ENCODE measurements at places on chromosomes 7 and 10.

DNA sequence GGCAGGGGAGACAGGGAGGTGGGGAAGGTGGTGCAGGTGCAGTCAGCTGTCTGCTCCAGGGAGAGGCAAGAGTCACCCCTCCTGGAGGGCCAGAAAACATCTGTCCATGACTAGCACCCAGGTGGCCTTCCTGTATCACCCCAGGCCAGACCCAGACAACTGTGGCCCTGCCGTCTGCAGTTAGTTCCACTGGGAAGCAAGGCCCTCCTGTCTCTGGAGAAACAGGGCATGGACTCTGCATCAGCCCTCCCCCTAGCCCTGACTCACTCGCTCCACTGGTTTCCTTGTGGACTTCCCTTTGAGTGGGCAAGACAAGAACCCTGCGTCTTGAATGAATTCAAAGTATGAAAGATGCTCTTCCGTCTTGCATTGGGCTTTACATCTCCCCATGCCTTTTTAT is 12.6 kb downstream of the TBATA start:
- DNase-seq, result no peak

DNA sequence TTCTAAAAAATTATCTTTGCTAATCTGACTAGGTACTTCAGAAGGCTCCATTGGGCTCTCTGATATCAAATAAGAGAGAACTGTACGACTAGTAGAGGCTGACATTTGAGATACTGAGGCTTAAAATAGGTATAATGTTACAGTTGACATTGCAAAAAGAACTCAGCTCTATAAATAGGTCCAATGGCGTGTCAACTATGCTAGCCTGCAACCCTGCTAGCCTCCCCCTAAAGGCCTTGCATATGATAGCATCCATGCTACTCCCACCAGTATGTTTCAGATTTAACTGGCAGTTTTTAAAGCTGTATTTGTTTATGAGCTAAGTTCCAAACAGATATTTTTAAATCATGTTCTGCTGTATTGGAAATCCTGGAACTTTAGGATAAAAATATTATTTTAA is at the start of gene PPP1R3A:
Gene PPP1R3A (minus strand): TSS at position 64 of the 400 bp plus-strand sequence. CDS start 13 bp downstream, at position 51.
- no peak for DNase-seq

- no peak for DNase-seq
Observed at GRCh38 chr10:96830511-96831199, 1.4 kb upstream of the LCOR start.

- no peak for DNase-seq
Observed at GRCh38 chr10:26025523-26025922, 91.5 kb downstream of the MYO3A start.

DNA sequence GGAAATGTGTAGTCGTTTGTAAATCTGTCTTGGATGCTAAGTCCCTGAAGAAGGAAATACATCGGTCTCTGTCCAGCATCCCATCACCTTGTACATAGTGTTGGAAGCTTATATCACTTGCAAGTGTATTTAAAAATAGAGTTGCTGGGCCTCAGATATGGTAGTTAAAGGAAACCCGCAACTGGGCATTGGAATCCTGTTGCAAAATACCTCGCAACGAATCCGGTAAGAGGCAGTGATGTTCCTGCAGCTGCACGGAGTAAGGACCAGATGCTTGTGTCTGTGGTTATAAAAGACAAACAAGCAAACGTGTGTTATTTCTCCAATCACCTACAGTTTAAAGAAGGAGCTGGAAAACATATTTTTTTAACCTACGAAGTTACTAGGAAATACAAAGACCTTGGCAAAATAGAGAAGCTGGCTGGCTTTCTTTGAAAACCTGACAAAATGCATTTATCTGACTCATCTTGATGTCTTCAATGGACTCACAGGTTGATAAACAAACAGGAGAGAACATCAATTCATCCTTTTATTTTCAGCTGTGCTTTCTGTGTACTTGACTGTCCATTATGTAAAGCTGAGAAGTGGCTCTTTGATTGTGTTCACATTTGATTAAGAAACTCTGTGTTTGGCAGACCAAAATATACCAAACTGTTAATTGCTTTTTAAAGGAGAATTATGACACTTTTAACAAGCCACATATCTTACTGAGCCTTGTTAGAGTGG is 326.4 kb downstream of the SFMBT2 start:
- no peak for DNase-seq

GRCh38 chr10:34392641-34393170 is 422.4 kb downstream of the PARD3 start:
- peak; percentile 91 for DNase-seq

GRCh38 chr10:33211106-33211878 is 123.2 kb downstream of the NRP1 start:
- DNase-seq, result no peak

DNA sequence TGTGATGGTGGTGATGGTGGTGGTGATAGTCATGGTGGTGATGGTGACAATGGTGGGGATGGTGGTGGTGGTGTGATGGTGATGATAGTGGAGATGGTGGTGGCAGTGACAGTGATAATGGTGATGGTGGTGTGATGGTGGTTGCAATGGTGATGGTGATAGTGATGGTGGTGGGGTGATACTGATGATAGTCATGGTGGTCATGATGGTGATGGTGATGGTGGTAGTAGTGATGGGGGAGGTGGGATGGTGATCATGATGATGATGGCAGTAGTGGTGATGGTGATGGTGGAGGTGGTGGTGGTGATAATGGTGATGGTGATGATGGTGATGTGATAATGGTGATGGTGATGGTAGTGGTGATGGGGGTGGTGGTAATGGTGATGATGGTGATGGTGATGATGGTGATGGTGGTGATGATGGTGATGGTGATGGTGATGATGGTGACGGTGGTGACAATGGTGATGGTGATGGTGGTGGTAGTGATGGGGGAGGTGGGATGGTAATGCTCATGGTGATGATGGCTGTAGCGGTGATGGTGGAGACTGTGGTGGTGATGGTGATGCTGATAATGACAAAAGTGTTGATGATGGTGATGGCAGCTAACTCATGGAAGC is 4.7 kb upstream of the PWWP2B start:
- DNase-seq, result no peak

DNA sequence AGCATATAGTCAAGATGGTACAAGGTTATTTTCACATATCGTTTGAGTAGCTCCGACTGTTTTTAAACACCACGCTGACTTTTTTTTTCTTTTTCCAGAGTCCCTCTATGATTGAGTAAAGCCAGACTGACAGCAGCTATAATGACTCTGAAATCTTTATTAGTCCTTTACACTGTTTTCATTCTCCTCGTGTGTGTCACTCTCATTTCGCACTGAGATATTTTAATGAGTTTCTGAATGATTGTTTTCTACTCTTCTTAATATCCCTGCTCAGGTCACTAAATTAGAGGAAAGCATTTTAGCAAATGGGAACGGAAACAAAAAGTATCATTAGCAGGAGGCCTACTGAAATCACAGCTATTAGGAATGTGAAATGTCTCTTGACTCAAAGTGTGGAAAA is 162.3 kb upstream of the MTPN start:
- no peak for DNase-seq

- no peak for DNase-seq
Observed at GRCh38 chr7:45028138-45028919, 28.3 kb downstream of the CCM2 start.

- no peak for DNase-seq
Observed at GRCh38 chr7:91431601-91432000, 167.4 kb downstream of the FZD1 start.

DNA sequence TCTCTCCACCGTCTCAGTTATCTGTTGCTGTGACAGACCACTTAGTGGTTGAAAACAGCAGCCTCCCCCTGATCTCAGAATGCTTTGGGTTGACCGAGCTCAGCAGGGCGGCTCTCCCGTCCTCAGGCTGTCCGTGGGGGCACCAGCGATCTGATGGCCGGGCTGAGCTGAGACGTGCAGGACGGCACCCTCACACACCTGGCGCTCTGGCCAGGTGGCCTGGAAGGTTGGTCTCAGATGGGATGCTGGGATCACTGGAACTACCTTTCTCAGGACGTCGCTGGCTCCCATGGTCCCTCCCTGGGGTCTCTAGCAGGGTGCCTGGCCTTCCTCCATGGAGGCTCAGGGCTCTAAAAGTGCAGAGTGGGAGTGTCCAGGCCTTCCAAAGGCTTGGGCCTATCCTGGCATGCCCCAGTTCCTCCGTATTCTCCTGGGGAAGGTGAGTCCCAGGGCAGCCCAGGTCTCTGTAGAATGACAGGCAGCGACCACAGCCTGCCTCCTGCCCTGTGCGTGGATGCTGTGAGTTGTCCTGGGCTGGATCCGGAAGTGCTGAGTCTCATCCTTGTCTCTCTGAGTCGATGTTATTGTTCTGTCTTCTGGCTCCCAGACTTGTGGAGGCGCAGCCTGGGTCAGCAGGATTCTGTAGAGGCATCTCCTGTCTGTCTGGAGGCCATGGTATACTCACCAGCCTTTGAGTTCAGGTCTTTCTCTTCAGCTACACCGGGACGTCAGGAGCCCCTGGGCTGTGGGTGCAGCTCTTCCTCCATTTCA is 12.2 kb upstream of the PWWP2B start:
- DNase-seq, result no peak

DNA sequence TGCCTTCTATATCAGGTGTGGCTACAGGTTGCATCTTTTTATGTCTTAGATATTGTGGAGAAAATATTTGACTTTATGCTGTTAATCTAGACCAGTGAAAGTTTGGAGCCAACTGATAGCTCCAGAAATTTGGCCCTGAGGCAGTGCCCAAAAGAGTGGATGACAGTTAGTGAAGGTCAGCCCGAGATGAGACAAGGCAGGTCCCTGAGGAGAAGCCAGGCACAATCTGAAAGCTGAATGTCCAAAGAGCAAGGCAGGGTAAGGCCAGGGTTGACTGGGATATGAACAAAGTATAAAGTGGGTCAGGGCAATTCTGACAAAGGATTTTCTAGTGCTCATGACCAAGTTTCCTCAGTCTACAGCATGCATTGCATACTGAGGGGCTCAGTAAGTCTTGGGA is 661.9 kb downstream of the SUGCT start:
- DNase-seq, result no peak

GRCh38 chr7:50647286-50647980 is 82.2 kb upstream of the DDC start:
- DNase-seq, result no peak

DNA sequence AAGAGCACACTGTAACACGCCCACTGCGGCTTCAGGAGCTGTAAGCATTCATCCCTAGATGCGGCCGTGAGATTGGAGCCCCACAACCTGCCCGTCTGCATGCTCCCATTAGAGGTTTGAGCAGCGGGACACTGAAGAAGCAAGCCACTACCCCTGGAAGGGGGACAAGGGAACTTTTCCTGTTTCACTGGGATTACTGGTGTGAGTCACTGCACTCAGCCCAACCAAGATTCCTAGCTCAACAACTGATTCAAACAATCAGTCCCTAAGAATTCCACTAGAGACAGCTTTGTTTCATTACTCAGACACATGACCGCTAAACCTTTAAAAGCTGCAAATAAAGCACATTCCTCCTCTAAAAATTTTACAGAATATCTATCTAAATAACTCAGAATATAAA is 69.8 kb downstream of the ORC5 start:
- DNase-seq, result peak; percentile 68

- no peak for DNase-seq
Observed at GRCh38 chr10:13271552-13272163, 28.2 kb downstream of the PHYH start.

DNA sequence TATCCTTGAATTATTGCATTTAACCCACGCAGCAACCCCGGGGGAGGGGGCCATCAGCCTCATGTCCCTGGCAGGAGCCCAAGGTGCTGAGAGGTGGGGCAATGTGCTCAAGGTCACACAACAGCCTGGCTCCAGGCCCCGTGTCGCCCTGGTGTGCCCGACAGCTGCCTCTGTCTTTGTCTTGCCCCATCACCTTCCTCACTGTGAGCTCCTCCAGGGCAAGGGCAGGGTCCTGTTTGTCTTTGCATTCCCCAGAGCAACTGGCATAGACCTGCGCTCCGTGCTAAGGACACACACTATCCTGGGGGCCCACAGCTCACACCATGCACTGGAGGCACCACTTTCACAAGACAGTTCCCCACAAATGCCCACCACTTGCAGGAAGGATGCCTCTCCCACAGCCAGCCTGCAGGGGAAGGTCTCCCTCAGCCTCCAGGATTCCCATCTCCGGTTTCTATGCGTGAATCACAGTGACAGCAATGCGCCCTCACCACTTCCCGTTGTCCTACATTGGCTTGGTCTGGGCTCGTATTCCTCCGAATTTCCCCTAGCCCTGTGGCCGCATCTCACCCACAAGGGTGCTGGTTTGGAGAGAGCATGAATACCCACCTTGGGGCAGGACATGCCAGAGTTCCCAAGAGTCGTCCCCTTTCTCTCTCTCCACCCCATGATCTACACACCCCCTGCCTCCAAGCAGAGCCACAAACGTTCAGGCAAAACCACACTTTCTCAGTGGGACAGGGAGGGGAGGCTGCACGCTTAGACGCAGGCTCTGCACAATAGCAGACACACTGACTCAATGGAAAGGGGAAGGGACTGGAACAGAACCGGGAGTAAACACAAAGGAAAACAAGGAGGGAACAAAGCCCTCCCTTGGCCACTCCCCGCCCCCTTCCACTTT is 10.3 kb downstream of the ITPRIP start:
- DNase-seq, result no peak

- no peak for DNase-seq
Observed at GRCh38 chr10:114885443-114885842, 52.6 kb upstream of the TRUB1 start.

DNA sequence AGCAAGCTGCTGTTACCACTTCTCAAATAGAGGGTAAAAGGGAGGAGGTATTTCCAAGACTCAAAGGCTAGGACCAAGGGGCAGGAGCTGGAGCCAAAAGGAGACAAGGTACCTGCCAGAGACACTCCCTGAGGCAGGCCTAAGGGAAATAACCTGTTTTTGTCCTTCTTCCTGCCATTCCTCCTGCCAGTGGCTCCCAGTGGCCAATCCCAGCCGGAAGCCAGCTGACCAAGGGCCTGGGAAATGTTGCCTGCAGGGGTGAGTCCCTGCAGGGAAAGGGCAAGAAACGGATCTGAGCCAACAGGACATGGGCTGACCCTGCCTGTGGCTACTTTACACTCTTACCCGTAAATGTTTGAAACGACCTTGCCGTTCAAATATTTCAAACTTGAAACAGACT is 3.5 kb downstream of the CYTH3 start:
- no peak for DNase-seq

- no peak for DNase-seq
Observed at GRCh38 chr10:74763934-74764591, 62.3 kb upstream of the KAT6B start.

DNA sequence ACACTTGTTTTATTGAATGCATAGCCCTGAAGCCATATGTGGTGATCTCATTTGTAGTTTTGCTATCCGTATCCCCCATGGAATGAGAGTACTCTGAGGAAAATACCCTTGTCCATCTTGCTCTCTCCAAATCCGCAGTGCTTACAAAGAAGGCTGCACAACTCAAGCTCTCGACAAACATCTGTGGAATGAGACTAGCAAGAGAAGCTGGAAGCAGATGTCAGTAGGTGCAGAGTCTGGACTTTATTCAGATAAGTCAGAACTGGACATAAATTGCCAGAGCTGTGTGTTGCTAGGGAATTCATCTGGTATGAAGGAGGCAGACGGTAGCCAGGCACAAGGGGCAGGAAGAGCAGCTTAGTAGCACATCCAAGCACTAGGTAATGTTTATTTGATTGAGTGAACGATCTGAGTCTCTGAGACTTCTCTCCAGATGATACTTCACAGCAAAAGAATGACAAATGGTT is 1046.2 kb downstream of the XPNPEP1 start:
- no peak for DNase-seq

GRCh38 chr10:86506062-86506461 is 15.5 kb downstream of the WAPL start:
- DNase-seq, result no peak

Measured in foreskin melanocyte (primary cell).